ENCODE measurements at places on chromosomes 1 and 21. TPM values are rescaled to one million over a fixed set of nuclear protein-coding genes. Genes with fewer than 3 reads are reported as not detected.
A peak's percentile ranks its signal among the peaks of the same experiment; 100 is the strongest.

DNA sequence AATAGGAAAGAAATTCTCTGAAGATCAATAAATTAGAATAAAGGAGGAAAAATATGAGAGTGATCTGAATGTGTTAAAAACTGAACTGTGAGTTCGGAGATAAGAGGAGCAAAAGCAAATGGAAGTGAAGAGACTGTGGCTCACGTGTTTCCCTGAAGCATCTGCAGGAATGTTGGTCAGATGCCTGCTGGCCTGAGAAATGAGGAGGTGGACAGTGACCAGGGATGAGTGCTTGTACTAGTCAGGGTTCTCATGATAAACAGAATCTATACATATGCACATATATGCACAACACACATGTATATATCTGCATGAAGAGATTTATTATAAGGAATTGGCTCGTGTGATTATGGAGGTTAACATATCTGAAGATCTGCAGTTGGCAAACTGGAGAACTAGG is 103.4 kb upstream of the TIAM1 start:
- H3K27ac ChIP-seq: no peak overlapping the region
- H3K27me3 ChIP-seq: no peaks in the 10 kb centered on the region
- no peak for DNase-seq
- H3K4me1 ChIP-seq: no peaks in the 10 kb centered on the region
- H3K36me3 ChIP-seq: no peaks in the 10 kb centered on the region

DNA sequence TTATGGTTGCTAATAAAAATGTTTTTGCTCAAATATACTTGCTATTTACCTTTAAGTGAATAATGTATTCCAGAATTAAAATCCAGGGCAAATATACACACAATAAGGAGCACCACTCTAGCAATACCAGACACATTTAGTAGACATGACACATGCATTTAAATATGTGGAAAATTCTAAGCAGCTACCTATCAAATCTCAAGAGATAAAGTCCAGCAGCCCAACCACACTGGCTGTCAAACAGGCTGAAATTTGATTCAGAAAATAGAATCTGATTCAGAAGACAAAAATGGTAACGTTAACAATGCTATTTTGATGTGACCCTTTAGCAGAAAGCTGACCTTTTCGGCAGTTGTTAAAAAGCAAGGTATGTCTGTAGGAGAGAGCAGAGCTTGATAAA is 42.3 kb downstream of the PLEKHO1 start:
- no peaks in the 10 kb centered on the region for H3K27me3 ChIP-seq
- DNase-seq: no peak
- H3K27ac ChIP-seq: no peak overlapping the region

The FNDC5 gene
- polyA plus RNA-seq: 1.8 TPM

The TCEA3 gene
- polyA plus RNA-seq: 143 TPM

The CYB5RL gene
- polyA plus RNA-seq: 3.2 TPM

The FMO4 gene
- polyA plus RNA-seq: 1.5 TPM

GRCh38 chr1:179262183-179262582 is 31.4 kb upstream of the SOAT1 start:
- H3K4me3 ChIP-seq: no peak overlapping the region
- H3K27ac ChIP-seq: no peak overlapping the region
- H3K27me3 ChIP-seq: no peaks in the 10 kb centered on the region

DNA sequence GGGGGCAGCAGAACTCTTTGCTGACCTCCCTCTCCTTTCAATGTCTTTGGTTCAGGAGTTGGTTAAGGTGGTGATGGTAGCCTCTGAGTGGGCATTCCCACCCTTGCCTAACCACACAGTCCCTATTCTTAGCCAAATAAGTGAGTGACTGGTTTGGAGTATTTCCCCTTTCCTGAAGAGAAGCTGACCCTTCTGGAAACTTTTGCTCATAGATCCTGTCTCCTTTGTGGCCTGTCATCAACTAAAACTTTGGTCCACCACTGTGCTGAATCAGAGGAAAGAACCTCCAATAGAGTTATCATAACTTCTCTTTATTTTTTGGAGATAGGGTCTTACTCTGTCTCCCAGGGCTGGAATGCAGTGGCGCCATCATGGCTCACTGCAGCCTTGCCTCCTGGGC is 31.1 kb downstream of the C1orf21 start:
- H3K27me3 ChIP-seq: no peaks in the 10 kb centered on the region
- no peak overlapping the region for H3K27ac ChIP-seq
- no peaks in the 10 kb centered on the region for H3K4me1 ChIP-seq
- no peak for DNase-seq

The PTPRU gene
- 16.6 TPM for polyA plus RNA-seq

DNA sequence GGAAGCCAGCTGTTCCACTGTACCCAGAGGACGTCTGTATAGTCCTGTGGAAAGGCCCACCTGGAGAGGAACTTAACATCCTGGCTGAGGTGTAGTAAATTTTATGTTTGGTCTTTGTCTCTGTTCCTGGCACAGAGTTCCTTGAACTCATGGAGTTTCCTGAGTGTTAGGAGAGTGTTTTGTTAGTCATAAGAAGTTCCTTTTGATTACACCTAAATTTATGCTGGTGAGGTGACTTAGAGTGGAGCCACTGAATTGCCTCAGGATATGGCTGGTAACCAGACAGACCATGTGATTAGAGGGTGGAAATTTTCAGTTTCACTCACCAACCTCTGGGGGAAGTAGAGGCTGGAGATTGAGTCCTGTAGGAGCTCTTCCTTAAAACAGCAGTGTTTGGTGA is 57.9 kb downstream of the RASAL2 start:
- no peak overlapping the region for H3K4me3 ChIP-seq
- no peaks in the 10 kb centered on the region for H3K36me3 ChIP-seq
- peaks cover 14% of the 10 kb centered on the region for H3K4me1 ChIP-seq
- H3K27ac ChIP-seq: no peak overlapping the region
- H3K27me3 ChIP-seq: no peaks in the 10 kb centered on the region

DNA sequence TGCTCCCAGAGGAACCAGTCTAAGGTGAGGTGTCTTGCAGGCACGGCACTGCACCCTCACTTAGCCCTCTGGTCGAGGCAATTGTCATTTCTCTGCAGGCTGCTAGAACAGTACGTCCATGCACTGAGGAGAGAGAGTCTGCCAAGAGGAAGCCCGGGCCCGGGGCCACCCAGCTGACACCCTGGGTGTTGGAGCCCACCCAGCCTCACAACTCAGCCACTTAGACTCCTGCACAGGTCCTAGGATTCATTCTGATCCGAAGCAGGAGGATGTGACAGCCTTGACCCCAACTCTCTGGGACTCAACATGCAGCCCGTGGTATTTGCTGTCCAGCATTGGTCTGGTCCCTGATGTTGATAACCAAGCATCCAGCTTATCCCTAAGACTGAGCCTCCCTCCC is 111.9 kb downstream of the ADSS2 start:
- DNase-seq: no peak
- no peak overlapping the region for H3K27ac ChIP-seq
- no peaks in the 10 kb centered on the region for H3K4me1 ChIP-seq
- H3K4me3 ChIP-seq: no peak overlapping the region
- no peaks in the 10 kb centered on the region for H3K36me3 ChIP-seq

The SHCBP1L gene
- polyA plus RNA-seq: not detected

DNA sequence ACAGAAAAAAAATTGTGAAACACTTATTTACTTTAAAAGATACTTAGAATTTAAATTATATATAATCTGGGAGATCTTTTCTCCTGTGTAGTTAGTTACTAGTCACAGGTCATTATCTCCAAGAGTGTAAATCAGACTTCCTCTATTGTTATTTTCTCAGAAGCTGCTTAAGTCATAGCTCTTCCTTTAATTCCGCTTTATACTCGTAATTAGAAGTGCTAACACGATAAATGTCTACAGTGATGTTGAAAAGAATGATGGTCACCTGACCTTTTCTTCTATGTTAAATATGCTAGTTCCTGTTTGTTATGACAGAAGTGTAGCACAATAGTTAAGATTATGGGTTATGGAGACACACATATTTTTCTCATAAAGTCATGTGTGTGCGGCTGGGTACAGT is 123.6 kb downstream of the TGFB2 start:
- no peaks in the 10 kb centered on the region for H3K4me1 ChIP-seq
- H3K27me3 ChIP-seq: no peaks in the 10 kb centered on the region
- no peak for DNase-seq
- H3K36me3 ChIP-seq: no peaks in the 10 kb centered on the region
- H3K4me3 ChIP-seq: no peak overlapping the region

The FOXD3 gene
- not detected for polyA plus RNA-seq

DNA sequence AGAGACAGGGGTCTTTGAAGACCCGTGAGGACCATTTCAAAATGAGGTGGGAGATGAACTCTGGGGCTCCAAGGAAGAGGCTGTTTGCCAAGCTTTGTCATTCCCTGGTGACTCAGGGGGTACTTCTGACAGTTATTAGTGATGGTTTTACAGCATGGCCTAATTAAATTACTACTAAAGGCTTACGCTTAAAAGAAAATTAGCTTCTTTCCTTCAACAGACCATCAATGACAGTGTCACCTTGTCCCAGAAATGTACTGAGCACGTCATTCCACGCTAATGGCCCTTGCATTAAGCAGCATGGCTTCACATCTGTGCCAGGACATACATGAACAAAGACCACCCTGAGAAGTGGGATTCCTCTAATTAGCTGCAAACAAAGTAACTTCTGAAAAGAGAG is 5.1 kb upstream of the UTS2 start:
- no peak overlapping the region for H3K4me3 ChIP-seq
- H3K27ac ChIP-seq: no peak overlapping the region
- no peaks in the 10 kb centered on the region for H3K36me3 ChIP-seq

The S100A12 gene
- 2.6 TPM for polyA plus RNA-seq

The KIAA0040 gene
- 11.6 TPM for polyA plus RNA-seq

- H3K4me3 ChIP-seq: no peak overlapping the region
- no peak for DNase-seq
- H3K36me3 ChIP-seq: no peaks in the 10 kb centered on the region
- H3K4me1 ChIP-seq: no peaks in the 10 kb centered on the region
- no peak overlapping the region for H3K27ac ChIP-seq
Measured at GRCh38 chr1:33640114-33640660, 167.7 kb downstream of the ZSCAN20 start.

- H3K4me3 ChIP-seq: peak overlapping the region; percentile 72
- peak; percentile 43 for DNase-seq
- no peaks in the 10 kb centered on the region for H3K27me3 ChIP-seq
- no peaks in the 10 kb centered on the region for H3K36me3 ChIP-seq
- peaks cover 11% of the 10 kb centered on the region for H3K4me1 ChIP-seq
Measured at GRCh38 chr1:46615735-46616134, 876 bp downstream of the MOB3C start.

The FOXE3 gene
- not detected for polyA plus RNA-seq

DNA sequence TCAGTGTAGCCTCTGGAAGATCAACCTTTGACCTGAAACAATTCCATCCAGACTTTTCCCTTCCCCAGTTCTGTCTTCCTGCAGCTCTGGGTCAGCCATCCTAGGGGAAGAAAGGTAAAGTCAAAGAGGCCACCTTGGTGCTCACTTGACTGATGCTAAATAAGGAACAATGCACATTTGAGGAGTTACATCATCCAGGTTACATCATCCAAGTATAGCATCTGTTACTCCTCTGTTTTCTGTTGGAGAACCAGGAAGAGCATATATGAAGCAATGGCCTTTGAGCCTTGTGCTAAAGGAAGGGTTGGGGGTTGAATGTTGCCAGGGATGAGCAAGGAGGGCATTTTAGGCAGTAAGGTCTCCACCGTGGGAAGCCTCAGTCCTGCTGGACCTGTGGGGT is 3.1 kb upstream of the DSCAM start:
- no peak overlapping the region for H3K27ac ChIP-seq
- no peak overlapping the region for H3K4me3 ChIP-seq
- H3K27me3 ChIP-seq: peaks cover 27% of the 10 kb centered on the region
- no peaks in the 10 kb centered on the region for H3K4me1 ChIP-seq
- H3K36me3 ChIP-seq: no peaks in the 10 kb centered on the region

- peak; percentile 25 for DNase-seq
- H3K4me1 ChIP-seq: peaks cover 15% of the 10 kb centered on the region
- H3K27ac ChIP-seq: no peak overlapping the region
- no peaks in the 10 kb centered on the region for H3K36me3 ChIP-seq
Measured at GRCh38 chr1:41534181-41535076, 49.9 kb upstream of the EDN2 start.

DNA sequence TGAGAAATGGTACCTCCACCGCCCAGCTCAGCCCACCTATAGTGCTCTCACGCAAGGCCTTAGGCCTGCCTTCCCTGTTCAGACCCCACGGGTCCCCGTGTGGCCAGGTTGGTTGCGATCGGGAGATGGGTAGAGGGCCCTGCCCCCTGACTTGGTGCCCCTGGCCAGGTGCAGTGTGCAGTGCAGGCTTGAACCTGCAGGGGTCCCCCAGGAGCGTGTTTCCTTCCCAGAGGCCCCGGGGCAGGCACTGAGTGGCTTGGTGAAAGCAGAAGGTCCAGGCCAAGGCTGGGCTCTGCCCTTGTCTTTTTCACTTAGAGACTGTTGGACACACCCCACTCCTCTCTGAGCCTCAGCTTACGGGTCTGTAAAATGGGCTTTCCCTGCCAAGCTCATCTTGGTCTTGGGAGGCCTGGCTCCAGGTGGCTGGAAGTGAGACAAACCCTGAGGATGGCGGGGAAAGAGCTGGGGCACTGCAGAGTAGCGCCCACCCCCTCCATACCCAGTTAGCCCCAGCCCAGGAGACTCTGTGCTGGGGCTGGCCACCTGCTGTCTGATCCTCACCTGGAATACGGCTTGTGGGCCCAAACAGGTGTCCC is 9.3 kb upstream of the HES5 start:
- H3K27me3 ChIP-seq: no peaks in the 10 kb centered on the region
- H3K4me1 ChIP-seq: no peaks in the 10 kb centered on the region
- H3K27ac ChIP-seq: no peak overlapping the region
- no peak for DNase-seq
- no peak overlapping the region for H3K4me3 ChIP-seq
- no peaks in the 10 kb centered on the region for H3K36me3 ChIP-seq
